ENCODE measurements at places on chromosomes 7 and 10.

GRCh38 chr7:65832281-65832680 is 40.6 kb upstream of the VKORC1L1 start:
- DNase-seq, result no peak

DNA sequence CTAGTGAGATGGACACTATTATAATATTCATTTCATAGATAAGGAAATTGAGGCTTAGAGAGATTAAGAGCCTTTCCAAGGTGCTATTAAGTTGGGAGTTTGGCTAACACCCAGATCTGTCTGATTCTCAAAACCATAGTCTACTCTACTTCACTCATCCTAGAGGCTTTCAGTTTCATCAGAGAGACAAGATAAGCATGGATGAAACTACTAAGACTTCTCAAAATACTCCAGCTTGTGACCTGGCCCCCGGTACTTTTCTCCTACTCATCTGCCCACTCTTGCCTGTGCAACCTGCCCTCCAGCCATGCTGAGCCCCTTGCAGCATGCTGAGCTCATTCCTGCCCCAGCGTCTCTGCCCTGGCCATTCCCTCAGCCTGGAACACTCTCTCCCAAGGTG is 12.2 kb upstream of the SLC35B4 start:
- DNase-seq, result no peak

- no peak for DNase-seq
Measured at GRCh38 chr10:92967641-92968040, 93.0 kb upstream of the CYP26C1 start.

GRCh38 chr10:61136139-61136538 is 192.2 kb upstream of the RHOBTB1 start:
- DNase-seq, result no peak

- no peak for DNase-seq
Measured at GRCh38 chr10:132575320-132576201, 38.0 kb downstream of the INPP5A start.

GRCh38 chr10:95414844-95415485 is 124.2 kb upstream of the PDLIM1 start:
- no peak for DNase-seq

- DNase-seq, result no peak
Measured at GRCh38 chr7:18872344-18872743, 245.1 kb downstream of the TWIST1 start.

- no peak for DNase-seq
Measured at GRCh38 chr7:45506059-45506458, 68.1 kb upstream of the ADCY1 start.

DNA sequence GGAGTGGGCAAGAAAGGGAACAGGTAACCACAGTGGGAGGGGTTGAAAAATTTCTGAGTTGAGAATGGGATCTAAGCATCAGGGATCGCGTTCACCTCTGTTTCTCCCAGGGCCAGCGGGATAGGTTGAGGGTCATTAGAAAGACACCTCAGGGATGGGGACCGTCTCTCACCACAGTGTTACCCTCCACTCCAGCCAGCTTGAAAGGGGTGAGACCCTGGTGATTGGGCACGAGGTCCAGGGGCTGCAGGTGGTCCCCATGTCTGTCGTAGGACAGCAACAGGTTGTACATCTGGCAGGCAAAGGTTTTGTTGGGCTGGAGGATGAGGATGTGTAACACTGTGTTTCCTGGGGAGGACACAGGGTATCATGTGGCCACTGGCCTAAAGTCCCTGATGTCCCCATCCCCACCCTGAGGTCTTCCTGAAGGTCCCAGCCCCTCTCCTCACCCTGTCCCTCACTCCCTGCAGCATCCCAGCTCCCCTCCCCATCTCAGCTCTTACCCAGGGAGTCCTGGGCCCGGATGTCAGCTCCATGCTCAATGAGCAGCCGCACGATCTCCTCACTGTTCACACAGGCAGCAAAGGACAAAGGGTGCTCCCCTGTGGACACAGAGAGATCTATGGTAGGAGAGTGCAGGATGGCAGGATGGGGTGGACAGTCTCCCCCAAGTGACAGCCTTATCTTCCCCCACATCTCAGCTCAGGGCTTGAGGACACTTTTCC is 9.1 kb downstream of the TRPV6 start:
- DNase-seq, result no peak

DNA sequence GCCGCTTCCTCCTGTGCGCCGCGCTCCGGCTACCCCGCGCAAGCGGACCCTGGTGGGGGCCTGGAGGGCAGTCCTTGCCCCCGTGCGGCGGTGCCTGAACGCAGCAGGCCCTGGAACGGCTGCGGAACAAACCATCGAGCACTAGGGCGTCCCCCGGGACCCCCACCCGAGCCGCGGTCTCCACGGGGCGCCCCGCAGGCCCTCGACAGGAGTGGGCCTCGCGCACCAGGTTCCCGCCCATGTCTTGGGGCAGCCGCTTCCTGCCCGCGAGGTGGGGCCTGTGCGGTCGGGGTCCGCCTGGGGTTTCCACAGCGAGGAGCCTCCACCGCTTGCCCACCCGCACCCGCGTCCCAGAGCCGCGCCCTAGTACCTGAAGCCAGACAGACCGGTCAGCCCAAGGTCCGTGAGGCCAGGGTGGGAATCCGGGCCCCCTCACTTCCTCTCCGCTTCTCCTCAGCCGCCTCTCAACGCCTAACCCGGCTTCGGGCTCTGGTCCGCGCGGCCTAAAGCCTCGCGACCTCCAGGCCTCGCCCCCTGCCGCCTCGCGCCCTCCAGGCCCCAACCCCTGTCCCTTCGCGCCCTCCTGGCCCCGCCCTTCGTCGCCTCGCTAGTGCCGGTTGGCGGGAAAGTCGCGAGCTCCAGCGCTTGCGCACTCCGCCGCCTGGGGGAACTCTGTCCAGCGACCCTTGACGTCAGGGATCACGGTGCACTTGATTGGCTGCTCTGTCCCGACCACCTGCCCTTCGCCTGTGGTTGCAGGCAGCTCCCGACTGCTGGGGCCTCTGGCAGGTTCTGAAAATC is 7.0 kb upstream of the GBX1 start:
- DNase-seq, result no peak

DNA sequence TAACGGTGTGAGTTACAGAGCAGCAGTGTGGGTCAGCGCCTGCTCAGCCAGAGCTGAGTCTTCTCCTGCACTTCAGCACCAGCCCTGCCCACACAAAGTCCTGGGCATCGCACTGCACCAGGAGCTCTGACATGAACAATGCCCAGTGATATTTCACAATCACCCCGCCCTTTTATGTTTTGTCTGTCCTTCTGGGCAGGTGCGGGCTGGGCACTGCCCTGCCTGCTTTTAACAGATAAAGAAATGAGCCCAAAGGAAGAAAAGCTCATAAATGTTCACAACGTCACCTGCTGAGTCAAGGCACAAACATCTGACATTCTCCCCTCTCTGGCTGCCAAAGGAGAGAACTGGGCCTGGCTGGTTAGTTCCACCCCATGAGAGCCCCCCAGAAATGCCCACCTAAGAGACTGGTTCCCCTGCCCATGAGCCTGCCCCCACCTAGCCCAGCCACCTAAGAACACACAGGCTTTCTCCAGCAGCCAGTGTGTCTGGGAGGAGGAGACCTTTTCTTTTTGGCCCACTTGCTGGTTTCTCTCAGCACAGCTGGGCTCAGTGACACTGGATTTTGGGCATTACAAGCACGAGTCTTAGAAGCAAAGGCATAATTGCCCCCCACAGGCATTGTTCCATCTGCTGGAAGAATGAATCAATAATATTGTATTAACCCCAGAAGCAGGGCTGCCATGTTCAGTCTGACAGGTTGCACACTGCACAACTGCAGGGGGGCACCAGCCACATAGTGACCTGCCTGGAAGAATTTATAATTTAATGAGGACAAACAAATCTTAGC is 22.3 kb downstream of the CALML3 start:
- DNase-seq, result peak; percentile 18

DNA sequence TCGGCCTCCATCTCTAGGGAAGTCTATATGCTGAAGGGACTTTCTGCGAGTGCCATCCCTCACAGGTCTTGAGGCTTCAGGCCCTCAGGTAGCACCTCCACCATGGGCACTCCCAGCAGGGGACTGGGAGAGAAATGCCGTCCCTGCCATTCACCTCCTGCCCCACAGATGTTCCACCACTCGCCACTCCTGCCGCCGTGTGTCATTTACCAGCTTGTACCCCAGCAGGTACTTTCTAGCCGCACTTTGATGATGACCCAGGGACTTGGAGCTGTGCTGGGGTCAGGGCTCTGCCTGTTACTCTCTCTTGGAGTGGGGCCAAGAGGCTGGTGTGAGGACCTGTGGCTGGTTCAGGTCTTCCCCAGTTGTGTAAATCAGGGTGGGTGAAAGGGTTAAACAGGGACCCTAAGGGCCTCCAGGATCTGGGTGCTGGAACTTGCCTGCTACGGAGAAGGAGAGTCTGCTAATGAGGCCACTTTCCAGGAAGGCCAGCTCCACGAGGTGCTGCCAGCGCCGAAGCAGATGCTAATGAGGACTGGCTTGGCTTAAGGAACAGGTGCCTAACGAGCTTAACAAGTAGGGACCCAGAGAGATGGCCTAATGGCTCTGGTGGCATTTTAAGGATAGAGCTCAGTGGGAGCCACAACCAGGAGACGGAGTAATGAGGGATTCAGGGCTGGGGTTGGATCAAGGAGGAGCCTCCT is 32.4 kb downstream of the CRHR2 start:
- DNase-seq, result peak; percentile 15

DNA sequence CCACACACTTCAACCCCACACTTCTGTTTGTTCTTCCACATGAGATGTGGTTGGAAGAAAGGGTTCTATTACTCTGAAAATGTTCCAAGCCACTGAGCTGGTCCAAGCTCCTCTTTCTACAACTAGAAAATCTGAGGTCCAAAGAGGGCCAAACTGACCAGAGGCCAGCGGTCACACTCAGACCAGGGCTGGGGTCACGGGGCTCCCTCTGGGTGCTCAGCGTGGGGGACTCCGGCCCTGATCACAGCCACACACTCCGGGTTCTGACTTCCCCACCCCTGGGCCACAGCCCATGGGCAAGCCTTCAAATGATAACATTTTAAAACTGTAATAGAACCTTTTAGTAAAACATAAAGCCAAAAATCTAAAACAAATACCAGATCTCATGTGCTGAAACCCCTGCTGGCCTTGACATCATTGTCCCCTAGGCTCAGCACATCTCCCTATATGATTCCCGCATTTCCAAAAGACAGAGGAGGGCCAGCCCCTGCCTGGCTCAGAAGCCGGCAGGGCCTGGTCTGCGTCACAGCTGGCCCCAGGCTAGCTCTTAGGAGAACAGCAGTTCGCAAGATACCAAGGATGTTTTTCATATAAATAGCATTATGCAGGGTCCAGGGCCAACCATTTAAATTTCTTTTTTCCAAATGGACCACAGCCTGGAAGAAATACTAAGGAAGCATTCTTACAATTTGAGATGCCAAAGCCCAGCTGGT is 3.3 kb downstream of the CRYGN start:
- no peak for DNase-seq

DNA sequence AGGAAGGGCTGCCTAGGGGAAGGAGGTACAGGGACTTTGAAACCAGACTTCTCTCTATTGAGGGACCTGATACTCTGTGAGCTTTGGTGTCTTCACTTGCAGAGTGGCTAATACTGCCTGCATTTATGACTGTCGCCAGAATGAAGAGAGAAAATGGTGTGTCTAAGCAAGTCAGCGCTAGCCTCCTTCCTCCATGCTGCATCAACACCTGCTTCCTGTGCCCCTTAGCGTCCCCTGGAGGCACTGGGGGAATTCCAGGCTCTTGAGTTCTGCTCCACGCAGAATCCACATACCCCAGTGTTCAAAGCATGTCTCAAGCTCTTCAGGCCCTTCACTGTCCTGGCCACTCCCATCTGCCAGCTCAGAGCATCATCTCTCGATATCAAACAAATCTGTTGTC is 140.5 kb downstream of the PKD1L1 start:
- DNase-seq, result no peak

GRCh38 chr7:133854739-133855138 is 272.4 kb upstream of the LRGUK start:
- no peak for DNase-seq

GRCh38 chr10:111874576-111874975 is 309.0 kb downstream of the GPAM start:
- DNase-seq, result no peak

DNA sequence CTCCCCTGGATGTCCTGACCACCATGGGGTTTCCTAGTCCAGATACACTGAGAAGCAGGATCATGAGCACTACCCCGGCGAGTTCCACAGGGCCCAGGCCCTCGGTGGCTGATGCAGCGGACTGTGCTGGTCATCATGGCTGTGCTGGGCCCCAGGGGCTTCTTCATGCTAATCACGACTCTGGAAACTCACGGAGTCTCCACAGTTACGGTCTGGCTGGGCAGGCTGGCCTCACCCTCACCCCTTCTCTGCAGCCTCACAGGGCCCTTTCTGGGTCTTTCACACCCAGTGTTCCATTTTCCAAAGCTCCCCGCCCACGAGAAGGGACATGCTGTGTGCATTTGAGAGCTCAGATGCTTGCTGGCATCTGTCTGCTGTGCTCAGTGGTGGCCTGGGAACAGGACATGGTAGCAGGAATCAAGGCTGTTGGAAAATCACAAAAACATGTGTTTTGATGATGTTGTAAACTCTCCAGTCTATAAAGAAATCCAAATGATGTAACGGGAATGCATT is 119.0 kb downstream of the PTPN20 start:
- DNase-seq, result no peak

DNA sequence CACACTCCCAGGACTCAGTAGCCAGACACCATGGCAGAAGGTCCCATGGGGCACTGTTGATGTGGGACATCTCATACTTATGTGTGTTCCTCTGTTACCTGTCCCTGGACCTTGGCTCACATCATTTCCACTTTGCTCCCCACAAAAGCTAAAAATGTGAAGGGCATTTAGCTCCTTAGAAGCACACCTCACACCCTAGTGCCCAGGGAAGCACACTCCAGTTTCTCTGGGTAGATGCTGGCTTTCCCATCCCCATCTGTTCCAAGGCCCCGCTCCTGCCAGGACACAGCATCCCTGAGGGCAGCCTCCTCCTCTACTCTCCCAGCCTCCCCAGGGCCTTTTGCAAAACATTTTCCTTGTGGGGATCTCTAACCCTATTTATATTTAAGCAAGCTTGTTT is 572.4 kb upstream of the MGMT start:
- DNase-seq, result no peak

- DNase-seq, result no peak
Measured at GRCh38 chr7:756928-757560, 30.0 kb upstream of the PRKAR1B start.

GRCh38 chr7:82548141-82548688 is 104.6 kb upstream of the CACNA2D1 start:
- no peak for DNase-seq

DNA sequence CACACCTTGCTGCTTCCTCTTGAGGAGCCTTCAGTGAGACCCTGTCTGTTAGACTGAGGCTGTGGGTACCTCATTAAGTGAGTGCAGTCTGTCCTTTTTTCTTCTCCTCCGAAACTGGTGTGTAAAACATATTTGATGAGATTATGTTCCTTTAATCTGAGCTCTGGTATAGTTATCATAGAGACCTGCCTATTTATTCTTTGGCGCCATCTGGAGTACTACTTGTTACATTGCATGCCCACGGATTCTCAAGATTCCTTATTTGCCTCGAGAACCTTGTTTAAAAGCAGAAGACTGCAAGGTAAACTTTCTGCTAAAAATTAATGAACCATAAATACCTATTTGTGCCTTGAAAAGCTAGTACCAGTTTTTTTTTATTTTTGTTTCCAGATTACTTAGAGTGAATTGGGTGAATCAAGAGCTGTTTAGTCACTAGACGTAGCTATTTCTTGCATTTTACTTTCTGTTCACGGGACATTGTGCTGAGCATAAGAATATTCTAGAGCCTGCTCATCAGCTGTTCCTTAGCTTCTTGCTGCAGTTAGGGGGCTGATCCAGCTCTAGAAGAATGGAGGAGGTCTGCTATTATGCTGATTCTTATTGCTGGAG is 16.9 kb upstream of the STMP1 start:
- no peak for DNase-seq

- no peak for DNase-seq
Measured at GRCh38 chr7:117780832-117781231, 92.4 kb downstream of the CTTNBP2 start.

Measured in activated CD4-positive, CD25-positive, alpha-beta regulatory T cell treated with anti-CD3 and anti-CD28 coated beads, Interleukin-2, amount 50 U/mL, for 72 hours (primary cell).